ENCODE measurements at places on chromosomes 2 and 18.

GRCh38 chr18:12769136-12769535 is 66.3 kb downstream of the PSMG2 start:
- DNase-seq = no peak

DNA sequence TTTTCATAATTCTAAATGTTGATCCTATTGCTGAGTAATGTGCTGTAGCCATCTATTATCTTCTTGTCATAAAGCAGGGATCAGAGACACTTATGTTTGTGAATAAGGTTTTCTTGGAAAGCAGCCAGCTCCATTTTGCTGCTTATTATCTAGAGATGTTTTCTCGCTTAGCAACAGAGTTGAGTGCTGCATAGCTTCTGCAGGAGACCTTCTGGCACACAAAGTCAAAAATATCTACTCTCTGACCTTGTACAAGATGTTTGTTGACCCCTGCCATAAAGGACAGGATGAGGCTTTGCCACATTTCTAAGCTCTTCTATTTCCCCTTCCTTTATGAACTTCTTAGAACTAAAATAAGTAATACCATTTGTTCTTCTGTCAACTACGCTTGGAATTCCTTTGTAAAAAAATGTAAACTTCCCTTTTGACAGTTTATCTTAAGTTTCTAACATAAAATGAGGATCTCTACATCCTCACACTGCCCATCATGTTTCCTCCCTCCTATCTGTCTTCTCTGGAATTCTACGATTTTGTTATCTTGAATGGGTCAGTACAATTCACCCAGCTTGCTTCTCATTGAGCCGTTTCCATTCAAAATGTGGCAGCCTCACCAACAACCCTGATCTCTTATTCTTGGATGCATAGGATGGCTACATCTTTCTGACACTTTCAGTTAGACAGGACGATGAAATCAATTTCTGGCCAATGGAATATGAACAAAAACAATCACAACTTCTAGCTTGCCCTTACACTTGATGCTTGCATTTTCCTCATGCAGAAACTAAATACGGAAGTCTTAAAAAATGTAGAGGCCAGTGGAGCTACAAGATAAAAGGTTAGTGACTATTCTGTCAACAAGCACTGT is 1377.0 kb downstream of the SUCLG1 start:
- DNase-seq = peak; percentile 100

DNA sequence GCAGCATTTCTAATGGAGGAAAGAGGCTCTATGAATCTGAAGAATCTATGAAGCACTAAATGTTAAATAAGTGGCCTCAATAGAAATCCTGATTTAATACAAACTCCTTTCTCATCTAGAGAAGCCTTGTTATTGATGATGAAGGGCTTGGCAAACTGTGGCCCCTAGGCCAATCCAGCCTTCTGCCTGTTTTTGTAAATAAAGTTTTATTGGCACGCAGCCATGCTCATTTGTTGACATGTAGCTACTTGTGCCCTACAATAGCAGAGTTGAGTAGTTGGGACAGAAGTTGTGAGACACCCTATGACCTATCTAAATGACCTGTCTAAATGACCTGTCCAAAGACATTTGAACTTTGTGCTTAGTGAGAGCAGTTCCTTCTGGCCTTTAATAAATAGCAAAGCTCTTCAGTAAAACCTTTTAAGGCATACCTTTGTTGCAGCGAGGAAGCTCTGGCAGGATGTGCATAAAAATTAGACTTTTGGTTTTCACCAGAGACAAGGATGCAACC is 484.4 kb upstream of the SPRED2 start:
- no peak for DNase-seq

- DNase-seq = no peak
Measured at GRCh38 chr2:202769201-202769600, 102.4 kb downstream of the ICA1L start.

DNA sequence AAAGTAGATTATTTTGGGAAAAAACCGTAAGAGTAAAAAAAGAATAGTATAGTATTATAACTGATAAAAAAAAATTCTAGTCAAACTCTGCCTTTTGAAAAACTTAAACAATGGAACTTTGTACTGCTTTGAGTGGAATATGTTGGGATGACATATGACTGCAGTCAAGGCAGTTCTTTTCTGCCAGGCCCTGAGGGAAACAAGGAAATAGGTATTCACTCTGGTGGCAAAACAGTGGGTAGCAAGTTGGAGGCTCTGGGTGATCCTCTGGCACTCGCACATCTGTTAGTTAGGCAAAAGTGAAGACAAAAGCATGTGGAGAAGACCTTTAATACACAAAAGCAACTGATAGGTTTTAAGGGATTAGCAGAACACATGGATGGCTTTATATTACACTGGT is 102.2 kb downstream of the ARHGEF33 start:
- no peak for DNase-seq

- no peak for DNase-seq
Measured at GRCh38 chr2:196066291-196067087, 2.1 kb downstream of the DNAH7 start.

DNA sequence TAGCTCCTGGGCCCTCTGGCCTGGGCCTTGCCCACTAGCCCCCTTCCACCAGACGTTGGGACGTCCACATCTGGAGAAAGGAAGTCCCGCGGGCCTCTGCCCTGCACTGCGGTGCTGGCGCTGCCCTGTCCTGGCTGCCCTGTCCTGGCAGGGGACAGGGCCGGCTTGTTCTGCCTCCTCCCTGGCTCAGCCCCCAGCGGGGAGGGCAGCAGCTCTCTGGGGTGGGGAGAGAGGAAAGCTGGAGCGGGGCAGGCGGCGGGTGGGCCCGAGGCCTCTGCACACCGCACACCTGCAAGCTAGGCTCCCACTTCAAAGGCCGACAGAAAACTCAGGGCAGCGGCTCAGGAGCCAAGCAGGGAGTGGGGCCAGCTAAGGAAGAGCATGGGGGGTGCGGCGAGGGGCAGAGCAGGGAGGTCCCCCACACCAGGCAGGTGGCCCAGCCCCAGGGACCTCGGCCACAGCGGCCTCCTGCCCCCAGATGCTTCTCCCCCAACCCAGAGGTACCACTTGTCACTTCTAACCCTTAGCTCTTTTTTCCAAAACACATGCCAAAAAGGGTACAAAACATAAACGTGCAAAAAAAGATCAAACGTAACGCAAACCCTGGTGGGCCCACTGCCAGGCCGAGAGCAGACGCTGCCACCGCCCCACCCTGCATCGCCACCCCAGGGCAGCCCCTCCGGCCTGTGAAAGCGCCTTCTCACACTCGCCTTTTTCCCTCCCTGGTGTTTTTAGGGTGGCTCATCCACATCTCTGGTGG is 13.5 kb downstream of the SNED1 start:
- DNase-seq = no peak

DNA sequence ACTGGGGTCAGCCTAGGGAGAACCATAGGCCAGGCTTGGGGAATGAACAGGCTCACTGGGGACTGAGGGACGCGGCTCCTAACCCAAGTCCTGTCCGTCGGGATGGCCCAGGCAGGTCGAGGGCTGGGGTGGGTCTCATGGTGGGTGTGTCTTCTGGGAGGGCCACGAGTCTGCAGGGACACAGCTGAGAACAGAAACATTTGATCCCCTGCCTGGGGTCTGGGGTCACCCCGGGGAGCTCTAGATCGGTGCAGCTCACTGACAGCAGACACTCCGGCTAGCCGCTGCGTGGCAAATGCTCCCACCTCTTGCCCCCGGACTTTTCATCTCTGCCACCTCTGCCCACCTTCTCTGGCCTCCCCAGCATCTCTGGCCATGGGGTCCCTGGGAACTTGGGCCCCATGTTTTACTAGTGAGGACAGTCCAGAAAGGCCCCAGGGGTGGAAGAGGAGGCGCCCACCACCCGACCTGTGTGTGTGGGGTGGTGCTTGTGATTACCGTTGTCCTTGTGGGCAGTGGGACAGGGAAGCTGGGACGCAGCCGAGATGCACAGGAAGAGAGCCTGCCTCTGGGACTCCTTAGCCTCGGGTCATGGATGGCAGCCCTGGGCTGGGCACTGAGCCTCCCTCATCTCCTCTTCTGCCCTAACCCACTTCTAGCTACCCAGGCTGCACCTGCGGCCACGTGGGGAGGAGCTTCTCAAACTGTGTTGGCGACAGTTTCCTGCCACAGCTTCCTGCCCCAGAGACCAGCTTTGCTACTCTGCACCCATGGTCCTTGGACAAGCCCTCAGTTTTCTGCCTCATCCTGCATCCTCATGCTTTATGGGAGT is 4.9 kb downstream of the ZAP70 start:
- DNase-seq = no peak

DNA sequence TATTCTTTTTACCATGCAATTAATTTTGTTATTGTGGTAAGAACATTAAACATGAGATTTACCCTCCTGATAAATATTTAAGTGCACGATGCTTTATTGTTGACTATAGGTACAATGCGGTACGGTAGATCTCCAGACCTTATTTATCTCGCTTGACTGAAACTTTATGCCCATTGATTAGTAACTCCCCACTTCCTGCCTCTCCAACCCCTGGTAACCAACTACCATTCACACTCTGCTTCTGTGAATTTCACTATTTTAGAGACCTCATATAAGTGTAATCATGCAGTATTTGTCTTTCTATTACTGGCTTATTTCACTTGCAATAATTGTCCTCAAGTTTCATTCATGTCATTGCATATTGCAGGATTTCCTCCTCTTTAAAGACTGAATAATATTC is 195.7 kb upstream of the ID2 start:
- no peak for DNase-seq

GRCh38 chr2:161374446-161374845 is 41.7 kb upstream of the TBR1 start:
- no peak for DNase-seq

DNA sequence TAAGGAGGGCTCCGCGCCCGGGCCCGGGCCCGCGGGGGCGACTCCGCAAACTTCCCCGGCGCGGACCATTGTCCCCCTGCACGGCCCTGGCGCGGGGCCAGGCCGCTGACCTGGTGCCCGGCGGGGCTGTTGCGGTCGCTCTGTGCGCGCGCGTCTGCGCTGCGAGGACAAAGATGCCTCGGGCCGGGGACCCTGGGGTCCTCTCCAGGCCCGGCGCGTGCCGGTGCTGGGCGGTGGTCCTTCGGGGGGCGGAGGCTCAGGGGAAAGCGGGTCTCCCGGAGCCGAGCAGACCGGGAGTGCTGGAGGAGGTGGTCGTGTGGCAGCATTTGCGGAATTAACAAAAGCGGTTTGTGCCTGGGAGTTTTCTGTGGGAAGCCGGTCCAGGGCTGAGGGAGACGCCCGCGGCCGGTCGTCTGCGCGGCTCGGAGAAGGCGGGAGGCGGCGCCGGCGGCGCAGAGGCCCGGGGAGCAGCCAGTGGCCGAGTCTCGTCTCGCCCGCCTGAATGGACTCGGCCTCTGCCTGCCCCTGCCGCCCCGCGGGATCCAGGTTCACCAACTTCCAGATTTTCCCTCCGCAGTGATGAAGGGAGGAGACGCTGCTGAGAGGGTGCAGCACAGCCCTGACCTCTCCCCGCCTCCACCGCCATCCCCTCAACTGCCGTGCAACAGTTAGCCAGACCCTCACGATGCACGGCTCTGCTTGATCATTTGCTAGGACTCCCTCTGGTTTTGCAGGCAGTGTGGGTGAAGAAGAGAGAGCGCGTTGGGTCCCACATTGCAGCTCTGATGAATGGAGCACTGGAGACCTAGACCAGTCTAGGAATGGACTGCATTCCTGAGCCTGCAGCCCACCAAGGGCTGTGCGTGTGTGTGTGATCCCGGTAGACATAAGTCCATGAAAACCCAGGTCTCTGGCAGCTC is 705 bp downstream of the EFR3B start:
- no peak for DNase-seq

- DNase-seq = no peak
Measured at GRCh38 chr2:233112329-233112728, 52.2 kb downstream of the INPP5D start.

- no peak for DNase-seq
Measured at GRCh38 chr18:11316546-11316945, 167.2 kb upstream of the PIEZO2 start.

DNA sequence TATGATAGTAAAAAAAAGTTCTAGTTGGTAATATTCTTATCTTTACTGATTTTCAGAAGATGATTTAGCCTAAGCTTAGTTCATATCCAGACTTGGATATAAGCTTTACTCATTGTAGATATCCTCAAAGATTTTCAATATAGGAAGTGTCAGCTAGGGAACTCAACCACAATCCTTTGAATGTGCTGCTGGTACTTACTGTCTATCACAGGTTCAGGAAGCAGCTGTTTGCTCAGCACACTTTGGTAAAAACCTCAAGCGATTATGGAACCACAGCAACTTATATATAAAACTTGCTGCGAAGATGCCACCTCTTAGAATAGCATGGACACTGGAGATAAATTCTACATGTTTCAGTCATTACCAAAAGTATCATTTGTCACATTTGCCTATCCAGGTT is 60.1 kb upstream of the TNFRSF11A start:
- DNase-seq = no peak

DNA sequence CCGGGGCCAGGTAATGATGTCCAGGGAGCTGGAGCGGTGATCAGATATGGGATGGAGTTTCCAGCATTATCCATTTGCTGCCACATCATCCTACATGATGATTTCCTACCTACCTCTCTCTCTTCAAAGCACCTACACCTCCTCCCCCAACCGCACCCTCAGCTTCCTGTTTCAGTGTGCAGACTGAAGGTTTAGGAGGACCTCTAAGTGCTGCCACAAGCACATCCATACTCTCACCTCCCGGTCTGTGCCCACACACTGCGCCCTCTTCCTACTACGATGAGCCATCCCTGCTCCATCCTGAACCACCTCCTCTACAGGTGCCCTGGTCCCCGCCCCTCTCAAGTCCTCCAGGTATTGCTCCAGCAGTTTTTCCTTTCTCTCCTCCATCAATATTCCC is 123.7 kb downstream of the ALPK2 start:
- no peak for DNase-seq

- no peak for DNase-seq
Measured at GRCh38 chr2:27888790-27889189, 1.4 kb downstream of the RBKS start.

DNA sequence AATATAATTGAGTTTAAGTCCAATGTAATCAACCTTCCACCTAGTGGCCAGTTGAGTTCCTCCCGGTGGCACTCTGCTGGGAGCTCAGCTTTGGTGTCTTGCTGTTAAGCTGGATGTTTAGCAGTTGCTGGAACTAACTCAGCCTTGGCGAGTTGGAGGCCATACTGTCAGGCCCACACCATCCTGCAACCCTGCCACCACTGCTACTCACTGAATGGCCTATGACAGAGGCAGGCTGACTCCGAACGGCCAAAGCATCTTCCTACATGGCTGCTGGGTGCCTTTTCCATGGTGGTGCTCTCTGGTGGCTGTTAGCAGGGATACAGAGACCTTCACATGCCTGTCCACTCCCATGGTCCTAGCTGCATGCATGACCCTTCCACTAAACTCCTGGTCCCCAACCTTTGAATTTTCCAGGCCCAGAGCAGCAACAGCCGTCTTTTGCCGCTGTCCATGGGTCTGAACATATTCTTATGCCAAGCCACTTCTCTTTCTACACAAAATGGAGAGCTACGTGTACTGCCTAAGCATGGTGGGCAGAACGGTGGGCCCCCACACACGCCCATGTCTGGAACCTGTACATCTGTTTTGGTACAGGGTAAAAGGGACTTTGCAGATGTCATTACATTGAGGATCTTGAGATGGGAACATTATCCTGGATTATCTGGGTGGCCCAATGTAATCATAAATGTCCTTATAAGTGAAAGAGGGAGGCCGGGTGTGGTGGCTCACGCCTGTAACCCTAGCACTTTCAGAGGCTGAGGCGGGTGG is 15.0 kb upstream of the TRAF3IP1 start:
- DNase-seq = no peak

Measured in pulmonary artery endothelial cell (primary cell).